ENCODE measurements at places on chromosomes 1 and 21.

- no peak for DNase-seq
Observed at GRCh38 chr1:200784576-200784975, 45.9 kb downstream of the CAMSAP2 start.

DNA sequence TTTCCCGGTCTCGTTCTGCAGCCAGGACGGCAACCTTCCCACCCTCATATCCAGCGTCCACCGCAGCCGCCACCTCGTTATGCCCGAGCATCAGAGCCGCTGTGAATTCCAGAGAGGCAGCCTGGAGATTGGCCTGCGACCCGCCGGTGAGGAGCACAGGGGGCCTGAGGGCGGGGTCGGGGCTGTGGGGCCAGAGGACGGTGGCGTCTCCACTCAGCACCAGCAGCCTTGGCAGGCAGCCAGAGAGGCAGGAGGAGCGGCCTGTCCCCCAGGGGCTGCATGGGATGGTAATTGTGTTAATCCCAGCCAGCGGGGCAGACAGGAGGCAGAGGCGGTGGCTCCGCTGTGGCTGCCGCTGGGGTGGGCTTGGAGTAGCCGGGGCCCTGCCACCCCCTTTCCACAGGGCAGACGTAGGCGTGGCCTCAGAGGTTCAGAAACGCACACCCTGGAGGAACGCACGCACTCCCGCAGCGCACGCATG, 12.1 kb downstream of the SAMD11 start:
- DNase-seq = no peak

DNA sequence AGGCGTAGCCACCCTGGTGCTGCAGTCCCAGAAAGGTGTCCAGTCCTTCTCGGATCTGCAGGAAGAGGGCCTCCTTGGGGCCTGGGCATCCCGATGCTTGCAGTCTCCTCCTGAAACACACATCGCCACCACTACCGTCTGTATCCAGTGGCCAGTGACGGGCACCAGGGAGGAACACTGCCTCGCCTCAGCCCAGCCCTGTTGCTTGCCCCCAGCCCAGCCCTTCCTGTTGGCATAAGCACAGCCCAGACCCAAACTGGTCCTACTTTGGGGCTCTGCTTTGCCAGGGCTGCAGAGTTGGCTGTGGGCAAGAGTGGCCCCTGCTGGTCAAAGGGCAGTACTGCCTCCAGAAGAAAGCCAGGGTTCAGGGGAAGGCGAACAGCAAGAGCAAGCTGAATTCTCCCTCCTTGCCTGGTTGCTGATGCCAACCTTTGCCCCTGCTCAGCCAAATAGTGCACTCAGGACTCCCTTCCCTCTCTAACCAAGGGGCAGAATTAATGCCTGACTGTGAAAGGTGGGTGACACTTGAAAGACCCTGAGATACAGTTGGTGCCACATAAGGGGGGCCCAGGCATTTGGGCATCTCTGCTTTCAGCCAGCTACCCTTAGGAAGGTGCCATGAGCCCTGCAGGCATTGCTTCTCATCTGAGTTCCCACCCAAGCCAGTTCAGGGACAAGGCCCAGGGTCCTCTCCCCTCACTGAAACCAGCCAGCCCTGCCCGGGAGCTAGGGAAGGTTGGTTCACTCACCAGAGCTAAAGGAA, 11.1 kb upstream of the ARHGEF2 start:
- peak; percentile 84 for DNase-seq

GRCh38 chr1:22552021-22552420, 11.3 kb upstream of the EPHA8 start:
- DNase-seq = no peak

DNA sequence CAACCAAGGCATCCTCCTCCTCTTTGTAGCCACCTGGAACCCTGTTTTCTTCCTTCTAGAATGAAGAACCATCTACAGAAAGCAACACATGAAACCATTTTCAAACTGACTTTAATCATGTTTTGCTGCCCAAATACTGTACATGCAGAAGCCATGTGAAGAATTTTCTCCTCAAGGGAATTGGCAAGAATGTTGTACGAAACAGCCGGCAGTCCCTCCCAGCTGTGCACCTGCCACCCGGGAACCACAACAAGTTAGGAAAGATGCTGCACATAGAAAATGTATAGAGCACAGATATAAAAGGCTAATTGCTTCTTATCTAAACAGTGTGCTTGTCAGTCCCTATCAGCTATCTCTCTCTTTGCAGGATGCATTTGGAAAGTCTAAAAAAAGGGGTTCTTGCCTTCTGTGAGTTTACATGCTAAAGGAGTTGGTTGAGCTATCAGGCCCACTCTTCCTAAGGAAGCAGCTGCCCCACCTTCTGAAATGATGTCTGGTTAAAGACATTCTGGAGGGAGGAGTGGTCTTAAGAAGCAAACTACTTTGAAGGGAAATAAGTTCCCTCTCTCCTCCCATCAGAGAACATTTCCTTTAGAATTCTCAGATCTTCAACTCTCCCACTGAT, 44.8 kb downstream of the RIMS3 start:
- no peak for DNase-seq

DNA sequence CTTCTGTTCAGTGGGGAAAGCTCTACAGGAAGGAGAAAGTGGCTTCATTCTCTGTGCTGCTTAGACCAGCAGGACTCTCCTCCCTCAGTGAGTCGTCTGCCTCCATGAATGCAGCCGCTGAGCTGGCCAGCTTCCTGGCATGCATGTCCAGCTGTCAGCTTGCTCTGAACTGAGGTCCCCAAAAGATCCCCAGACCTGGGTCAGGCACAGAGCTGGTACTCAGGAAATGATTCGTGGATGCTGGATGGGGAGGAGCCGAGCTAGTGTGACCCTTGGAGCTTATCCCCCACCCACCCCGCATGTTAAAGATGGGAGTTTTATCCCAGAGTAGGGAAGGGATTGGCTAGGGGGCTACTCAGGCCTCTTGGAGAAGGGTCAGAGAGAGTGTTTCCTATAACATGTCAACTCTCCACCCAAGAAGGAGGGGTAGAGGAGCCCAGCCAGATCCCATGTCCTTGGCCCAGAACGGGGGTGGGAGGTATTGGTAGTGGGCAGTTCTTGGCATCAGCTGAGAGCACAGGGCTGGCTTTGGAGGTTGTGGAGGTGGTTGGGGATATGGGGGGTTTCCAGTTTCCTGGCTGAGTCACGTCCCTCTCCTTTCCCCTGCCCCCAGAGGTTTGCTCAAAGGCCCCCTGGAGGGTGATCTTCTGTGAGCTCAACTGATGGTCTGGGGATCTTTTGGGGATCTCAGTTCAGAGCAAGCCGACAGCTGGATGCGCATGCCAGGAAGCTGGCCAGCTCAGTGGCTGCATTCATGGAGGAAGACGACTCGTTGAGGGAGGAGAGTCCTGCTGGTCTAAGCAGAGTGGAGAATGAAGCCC, 110.1 kb downstream of the FOXD2 start:
- DNase-seq = no peak

DNA sequence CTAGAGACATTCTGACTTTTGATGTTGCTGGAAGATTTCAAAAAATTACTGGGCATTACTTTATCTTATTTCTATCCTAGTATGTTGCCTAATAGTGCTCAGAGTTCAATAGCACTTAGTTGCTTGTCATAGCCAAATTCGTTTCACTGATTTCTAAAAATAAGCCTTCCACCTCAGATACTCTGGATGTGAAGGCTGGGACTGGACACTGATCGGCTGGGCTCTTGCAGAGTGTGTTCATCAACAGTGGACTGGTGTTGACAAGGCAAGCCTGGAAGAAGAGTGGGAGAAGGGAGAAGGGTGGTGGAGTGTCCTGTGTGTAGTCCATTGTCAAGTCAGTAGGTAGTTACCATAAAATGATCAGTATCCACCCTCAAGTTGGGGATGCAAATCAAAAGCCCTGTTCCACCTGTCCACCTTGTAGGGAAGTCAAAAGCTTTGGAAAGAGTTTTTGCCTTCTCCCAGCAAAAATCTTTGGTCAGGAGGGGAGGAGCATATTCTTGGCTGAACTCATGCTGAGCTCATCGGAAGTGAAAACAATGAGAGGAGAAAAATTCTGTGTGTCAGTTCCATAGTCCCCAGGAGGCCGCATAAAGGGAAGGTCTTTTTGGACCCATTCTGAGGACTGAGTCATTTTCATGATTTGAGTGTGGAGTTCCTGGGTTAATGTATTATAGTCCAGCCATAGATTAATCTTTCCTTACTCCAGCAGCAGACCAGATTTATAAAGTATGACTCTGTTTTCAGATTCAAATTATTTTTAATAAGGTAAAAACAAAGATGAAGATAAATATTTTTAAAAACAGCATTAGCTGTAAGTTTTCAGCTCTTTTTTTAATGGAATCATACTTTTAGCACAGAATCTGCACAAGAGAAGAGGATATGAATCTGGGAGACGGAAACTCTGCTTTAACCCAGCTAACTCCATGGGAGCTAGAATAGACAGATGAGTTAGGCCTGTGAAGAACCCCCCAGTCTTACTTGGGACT, 99.5 kb upstream of the BMP8A start:
- peak; percentile 69 for DNase-seq

DNA sequence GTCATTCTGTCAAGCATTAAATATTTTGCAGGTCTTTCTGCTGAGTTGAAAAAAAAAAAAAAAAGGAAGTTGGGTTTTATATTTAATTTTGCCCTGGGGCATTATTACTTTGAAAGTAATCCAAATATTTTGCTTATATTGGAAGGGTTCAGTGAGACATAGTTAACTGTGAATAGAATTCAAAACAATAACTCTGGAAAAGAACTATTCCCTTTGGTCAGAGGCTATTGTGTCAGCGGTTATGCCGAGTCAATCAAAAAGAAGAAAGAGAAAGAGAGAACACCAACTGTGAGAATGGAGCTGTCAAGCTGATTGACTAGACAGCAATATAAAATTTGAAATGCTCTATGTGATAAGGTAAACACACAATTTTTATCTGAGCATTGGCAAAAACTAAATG, 761.7 kb downstream of the ADGRL2 start:
- DNase-seq = no peak

- no peak for DNase-seq
Observed at GRCh38 chr1:15974855-15975254, 1.0 kb downstream of the ZBTB17 start.

DNA sequence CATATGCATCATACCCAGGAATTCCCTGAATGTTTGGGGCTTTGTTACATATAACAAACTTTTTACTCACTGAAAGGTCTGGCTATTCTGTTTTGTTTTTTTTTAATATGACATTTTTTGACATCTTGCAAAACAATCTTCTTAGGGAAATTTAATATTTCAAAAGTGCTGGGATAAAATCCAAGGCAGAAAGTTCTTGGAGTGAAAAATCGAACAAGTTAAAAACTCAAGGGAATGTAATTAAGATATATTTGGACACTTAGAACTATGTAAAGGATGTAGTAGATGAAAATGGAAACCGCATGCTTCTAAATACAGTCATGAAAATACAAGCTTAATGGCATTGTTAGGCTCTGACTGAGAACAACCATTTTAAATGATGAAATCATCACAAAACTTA, 8.6 kb downstream of the CHODL start:
- no peak for DNase-seq
